ENCODE measurements at places on chromosomes 1 and 21.

- no peak for DNase-seq
Observed at GRCh38 chr1:67571406-67571805, 113.6 kb upstream of the GADD45A start.

DNA sequence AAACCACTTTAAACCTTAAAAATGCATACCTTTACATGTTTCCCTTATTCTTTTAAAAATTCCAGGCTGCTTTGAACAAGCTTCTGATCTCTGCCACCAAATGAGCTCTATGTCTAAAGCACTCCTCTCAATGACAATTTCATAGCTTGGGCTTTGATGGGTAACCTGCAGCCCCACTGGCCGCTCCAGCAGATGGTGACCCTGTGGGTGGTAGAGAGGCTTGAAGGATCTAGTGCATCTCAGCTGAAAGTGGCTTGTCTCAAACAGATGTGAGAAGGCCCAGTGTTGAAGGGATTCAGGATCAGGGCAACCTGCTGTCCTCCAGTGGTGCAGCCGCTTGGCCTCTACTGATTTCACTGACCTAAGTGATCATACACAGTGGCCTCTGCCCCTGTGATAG is 84.7 kb upstream of the IRF2BP2 start:
- no peak for DNase-seq

DNA sequence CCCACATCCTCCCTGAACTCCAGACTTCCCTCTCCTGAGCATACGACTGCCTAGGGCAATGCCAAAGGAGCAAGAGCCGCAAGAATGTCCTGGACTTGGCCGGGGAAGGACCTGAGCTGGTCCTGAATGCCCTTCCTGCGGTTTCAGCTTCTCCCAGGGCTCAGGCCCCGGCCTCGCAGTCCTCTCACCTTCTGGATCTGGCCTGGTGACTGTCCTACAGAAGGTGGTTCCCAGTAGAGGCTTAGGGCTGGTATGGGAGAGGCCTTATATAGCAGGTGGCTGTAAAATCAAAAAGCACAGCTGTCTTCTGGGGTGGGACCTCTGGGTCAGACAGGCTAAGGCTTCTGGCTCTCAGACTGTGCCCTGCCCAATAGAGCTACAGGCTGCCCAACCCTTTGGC is at the start of gene LYPD8:
TSS of gene LYPD8 (minus strand) at position 243 of the 400 bp plus-strand sequence. CDS start 4,678 bp downstream, outside the sequence.
- no peak for DNase-seq

DNA sequence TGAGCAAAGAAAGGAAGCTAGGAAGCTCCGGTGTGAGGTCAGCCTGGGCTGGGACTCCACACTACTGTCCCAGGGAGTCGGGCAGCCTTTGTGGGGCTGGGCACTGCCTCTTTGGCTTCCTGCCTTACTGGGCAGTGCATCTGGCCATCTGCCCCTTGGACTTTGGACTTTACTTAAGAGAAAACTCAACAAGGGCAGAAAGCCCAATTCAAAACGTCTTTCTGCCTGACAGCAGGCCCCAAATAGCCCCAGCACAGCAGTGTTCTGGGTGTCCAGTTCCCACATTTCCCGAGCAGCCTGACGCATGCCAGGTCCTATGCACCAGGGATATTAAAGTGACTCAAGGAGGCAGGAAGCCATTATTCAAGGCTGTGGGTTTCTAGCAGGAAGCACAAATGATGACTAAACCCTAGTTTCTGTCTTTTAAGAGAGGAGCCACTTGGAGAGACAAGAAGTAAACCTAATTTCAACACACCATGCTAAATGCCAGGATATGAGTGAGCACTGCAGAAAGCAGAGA is 37.9 kb upstream of the EDEM3 start:
- no peak for DNase-seq

DNA sequence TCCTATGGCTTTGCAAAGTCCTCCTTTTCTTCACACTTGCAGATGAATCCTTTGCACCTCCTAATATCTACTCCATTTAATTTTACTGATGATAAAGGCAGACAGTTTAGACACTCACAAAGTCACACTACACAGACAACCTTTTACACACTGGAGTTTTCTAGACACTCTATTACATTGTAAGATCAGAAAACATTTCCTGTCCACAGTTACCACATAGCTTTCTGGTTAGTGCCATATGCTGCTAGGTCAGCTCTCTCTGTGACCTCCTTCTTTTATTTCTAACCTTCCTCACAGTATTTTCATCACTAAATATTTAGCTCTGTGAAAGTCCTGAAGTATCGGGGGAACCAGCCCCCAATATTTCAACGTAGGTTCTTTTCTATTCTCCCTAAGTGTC is 5.1 kb downstream of the SH2D1B start:
- no peak for DNase-seq

GRCh38 chr1:27122652-27123051 is 32.3 kb downstream of the SLC9A1 start:
- no peak for DNase-seq

DNA sequence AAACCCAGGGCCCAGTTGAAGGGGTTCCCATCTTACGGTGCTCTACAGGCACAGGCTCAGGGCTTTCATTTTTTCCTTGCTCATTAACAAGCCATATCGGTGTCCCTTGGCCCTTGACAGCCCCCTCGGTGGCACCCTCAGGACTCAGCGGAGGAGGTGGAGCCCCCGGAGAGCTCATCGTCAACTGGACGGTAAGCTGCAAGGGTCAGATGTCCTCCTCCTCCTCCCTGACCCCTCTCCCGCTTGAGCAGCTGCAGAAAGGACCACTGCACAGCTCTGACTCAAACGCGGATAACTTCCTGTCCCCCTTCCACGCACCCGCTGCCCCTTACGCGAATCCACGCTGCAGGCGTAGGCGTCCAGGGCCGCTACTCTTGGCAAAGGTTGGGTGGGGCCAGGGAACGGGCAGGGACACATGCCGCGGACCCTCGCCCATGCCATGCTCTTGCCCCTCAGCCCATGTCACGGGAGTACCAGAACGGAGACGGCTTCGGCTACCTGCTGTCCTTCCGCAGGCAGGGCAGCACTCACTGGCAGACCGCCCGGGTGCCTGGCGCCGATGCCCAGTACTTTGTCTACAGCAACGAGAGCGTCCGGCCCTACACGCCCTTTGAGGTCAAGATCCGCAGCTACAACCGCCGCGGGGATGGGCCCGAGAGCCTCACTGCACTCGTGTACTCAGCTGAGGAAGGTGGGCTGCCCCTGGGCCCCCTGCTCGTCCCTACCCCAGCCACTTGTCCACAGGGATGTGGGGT is 14.7 kb downstream of the TMEM81 start:
- no peak for DNase-seq

DNA sequence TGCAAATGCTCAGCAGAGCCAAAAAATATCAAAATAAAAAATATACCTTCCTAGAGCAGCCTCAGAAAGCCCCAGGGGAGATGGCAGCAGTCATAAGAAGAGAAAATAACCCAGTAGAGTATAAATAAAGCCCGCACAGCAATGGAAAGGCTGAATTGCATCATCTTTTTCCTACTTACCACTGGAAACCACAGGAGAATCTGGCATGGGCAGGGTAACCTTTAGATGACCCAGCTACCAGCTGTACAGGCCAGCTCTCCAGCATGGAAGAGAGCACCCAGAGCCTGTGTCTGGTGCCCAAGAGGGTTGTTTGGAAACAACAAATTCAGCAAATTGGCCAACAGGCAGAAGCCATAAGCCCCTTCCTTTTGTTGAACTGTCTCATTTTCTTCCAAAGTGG is 253.1 kb downstream of the OMA1 start:
- DNase-seq = no peak

DNA sequence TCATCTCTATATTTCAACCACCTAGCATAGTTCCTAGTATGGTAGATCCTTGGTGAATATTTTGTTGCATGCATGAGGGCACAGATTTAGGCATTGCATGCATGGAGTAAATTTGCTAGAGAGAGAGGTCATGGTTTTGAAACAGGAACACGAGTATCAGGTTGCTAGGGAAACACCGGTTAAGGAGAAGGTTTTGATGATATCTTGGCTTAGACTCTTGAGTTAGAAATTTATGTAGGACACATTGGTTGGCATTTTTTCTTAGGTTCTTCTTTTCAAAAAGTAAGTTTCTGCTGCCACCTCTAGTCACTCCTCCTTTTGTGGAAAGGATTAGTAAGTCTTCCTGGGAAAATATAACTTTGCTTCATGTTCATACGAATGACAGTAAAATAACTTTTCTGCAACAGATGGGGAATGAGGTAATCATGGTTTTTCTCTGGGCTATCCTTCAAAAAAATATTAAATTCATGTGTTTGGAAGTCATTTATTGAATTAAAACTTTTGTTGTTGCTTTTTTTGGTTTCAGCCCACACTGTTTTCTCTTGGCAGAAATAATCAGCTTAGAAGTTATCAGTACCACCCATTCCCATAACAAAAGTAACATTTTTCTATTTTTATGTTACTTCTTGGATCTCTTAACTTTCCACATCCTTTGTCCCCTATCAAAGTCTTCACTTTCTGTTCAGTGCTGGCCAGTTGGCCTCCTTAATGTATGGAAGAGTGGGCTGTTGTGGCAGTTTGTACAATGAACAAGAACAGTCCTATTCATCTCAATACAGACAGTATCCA is 97.3 kb downstream of the PLA2G4A start:
- no peak for DNase-seq

- DNase-seq = no peak
Observed at GRCh38 chr21:41338455-41338854, 21.9 kb downstream of the FAM3B start.

GRCh38 chr1:115557715-115558114 is 84.1 kb upstream of the VANGL1 start:
- DNase-seq = no peak

GRCh38 chr1:12208764-12209494 is 20.9 kb upstream of the VPS13D start:
- peak; percentile 75 for DNase-seq

DNA sequence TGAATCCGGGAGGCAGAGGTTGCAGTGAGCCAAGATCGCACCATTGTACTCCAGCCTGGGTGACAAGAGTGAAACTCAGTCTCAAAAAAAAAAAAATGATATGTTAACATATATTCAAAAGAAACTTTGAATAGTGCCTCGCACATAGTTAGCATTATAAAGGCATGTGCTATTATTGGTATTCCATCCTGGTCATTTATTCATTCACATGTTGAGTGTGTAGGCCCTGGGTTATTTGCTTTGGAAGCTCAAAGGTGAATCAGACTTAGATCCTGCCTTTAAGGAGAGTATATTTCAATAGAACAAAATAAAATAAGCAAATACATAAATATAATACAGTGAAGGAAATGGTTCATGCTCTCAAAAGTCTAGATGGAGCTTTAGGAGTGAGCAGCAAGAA is 13.4 kb downstream of the SLC22A15 start:
- no peak for DNase-seq

- DNase-seq = no peak
Observed at GRCh38 chr1:19057784-19058475, 101.5 kb upstream of the IFFO2 start.

- no peak for DNase-seq
Observed at GRCh38 chr21:26946744-26947446, 20.0 kb downstream of the ADAMTS5 start.

- DNase-seq = no peak
Observed at GRCh38 chr21:38273745-38274542, 17.2 kb downstream of the KCNJ15 start.

- DNase-seq = no peak
Observed at GRCh38 chr1:181127898-181128453, 39.5 kb downstream of the IER5 start.
